ENCODE measurements at places on chromosomes 16 and 17. TPM values are rescaled to one million over a fixed set of nuclear protein-coding genes. Genes with fewer than 3 reads are reported as not detected.

The CHST5 gene
- 62.6 TPM for total RNA-seq

The EMP2 gene
- 27.5 TPM for total RNA-seq

The UTS2R gene
- not detected for total RNA-seq

The SHISA6 gene
- total RNA-seq: 2.1 TPM

- peak; percentile 77 for DNase-seq
- no peaks in the 10 kb centered on the region for H3K36me3 ChIP-seq
- no peaks in the 10 kb centered on the region for H3K27me3 ChIP-seq
- peak within 1 kb of the TSS; percentile 99 for H3K4me3 ChIP-seq
- peaks cover 13% of the 10 kb centered on the region for H3K4me1 ChIP-seq
Measured at GRCh38 chr17:81711814-81712467, at the start of gene SLC25A10. TSS of gene SLC25A10 (plus strand) at chr17:81712284. CDS start at chr17:81712427, 143 bp downstream.

GRCh38 chr17:2227025-2227699 lies 76.4 kb downstream of the SMG6 start:
- H3K4me3 ChIP-seq: no peak overlapping the region
- no peaks in the 10 kb centered on the region for H3K27me3 ChIP-seq
- DNase-seq: no peak
- no peak overlapping the region for H3K27ac ChIP-seq
- H3K36me3 ChIP-seq: peaks cover 5% of the 10 kb centered on the region

GRCh38 chr17:6166492-6167179 lies 96.5 kb downstream of the WSCD1 start:
- DNase-seq: no peak
- no peaks in the 10 kb centered on the region for H3K36me3 ChIP-seq
- no peak overlapping the region for H3K4me3 ChIP-seq
- no peaks in the 10 kb centered on the region for H3K4me1 ChIP-seq
- no peak overlapping the region for H3K27ac ChIP-seq

- no peak overlapping the region for H3K4me3 ChIP-seq
- no peak overlapping the region for H3K27ac ChIP-seq
- H3K36me3 ChIP-seq: peaks cover 9% of the 10 kb centered on the region
- no peaks in the 10 kb centered on the region for H3K4me1 ChIP-seq
- DNase-seq: no peak
Measured at GRCh38 chr16:783404-784161, 4.6 kb downstream of the RPUSD1 start.

Measured in Peyer's patch (tissue), 4 donors.